ENCODE measurements at places on chromosomes 13 and 19.

DNA sequence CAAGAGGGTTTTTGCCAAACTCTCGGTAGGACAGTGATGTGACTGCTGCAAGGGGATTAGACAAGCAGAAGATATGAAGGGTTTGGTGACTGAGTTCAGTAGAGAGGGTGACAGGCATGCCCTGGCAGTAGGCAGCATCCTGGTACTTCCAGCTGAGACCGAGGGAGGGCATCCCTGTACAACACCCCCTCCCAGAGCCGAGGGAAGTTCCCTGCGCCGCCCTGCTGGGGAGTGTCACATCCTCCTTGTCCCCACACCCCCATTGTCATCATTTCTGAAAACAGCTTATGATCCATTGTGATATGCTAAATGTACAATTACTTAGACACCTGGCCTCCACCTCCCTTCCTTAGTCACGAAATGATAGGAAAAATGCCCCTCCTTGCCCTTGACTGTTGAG is 14.6 kb downstream of the ZNF544 start:
- no peak for DNase-seq

- no peak for DNase-seq
Measured at GRCh38 chr19:17579661-17580244, 24.3 kb downstream of the COLGALT1 start.

GRCh38 chr13:62710787-62711186 is 1295.1 kb upstream of the PCDH20 start:
- no peak for DNase-seq

DNA sequence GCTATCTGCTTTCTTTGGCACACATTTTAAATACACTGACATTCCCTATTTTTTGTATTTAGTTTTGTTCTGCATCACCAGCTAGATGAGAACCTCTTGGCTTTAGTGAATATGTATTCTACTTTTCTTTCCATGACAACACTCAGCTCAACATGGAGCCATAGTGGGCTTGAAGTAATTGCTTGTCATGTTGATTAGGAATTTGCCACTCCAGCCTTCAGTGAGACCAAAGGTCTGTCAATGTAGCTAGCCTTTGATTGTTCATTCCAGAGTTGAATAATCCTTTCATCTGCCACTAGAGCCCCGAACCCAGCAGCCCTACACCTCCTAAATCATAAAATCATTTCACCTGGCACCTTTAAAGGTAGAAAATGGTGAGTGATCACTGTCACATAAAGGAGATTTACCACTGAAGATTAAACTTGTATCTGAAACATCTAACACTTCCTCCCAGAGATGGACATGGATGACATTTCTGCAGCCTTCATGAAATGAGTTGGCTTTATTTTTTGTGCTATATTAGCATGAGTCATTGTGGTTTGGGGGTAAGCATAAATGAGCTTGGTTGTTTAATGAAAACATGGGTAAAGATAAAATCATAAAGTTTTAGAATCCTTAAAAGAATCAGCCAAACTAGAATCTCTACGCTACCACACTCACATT is 29.2 kb upstream of the GARRE1 start:
- no peak for DNase-seq

GRCh38 chr19:12838886-12839756 is 806 bp downstream of the MAST1 start:
- no peak for DNase-seq

- DNase-seq = no peak
Measured at GRCh38 chr19:17455308-17456123, 5.2 kb downstream of the NXNL1 start.

DNA sequence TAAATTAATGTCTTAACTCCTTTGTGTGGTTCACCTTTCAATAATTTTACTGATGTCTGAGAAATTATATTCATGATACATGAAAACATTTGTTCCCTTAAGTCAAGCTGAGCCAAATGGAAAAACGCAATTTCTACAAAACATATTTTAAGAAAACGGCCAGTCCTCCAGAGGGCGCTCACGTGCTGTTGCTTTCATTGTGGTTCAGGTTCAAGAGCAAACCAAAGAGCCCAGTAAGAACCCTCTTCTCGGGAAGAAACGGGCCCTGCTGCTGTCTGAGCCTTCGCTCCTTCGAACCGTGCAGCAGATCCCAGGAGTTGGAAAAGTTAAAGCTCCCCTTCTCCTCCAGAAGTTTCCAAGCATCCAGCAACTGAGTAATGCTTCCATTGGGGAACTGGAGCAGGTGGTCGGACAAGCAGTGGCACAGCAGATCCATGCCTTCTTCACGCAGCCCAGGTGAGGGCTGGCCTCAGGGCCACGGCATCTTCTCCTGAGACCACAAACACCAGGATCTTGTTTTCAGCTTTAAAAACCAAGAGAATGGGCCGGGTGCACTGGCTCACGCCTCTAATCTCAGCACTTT is 4.3 kb downstream of the FAAP24 start:
- DNase-seq = no peak

DNA sequence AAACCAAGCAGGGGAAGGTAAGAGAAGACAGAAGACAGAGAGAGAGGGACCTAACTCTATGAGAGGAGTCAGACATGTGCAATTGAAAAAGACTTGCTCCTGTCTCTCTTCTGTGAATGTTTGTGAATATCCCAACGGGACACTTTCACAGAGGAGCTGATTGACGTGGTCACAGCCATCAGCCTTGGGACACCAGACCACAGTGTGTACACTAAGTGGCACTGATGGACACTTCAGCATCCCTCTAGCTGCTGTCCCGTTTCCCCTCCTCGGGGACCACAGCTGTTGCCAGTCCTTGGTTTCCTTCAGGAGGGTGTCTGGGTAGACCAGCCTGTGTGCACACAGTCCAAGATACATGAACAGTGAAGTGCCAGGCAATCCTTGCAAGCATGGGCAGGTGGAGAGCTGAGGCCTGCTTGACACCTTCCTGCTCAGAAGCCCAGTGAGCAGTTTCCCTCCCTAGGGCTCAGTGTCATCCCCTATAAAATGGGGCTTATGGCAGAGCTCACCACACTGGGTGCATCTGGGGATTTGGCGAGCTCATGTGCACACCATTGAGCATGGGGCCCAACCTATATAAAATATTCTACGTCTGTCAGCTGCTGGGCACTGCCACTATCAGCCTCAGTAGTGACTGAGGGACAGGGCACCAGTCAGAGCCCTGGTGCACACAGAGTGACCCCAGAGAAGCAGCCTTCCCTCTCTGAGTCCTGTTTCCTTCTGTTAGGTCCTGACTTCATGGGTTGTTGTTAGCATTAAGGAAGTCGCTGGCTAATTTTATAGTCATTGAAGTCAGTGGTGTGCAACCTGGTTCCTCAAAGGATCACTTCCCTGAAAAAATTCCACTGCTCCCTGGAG is 4.3 kb upstream of the USF2 start:
- peak; percentile 75 for DNase-seq

Data from cardiac septum (tissue), 1 donor.